A673 (cell line): ENCODE measurements at places on chromosomes 12 and 14. TPM values are rescaled to one million over a fixed set of nuclear protein-coding genes. Genes with fewer than 3 reads are reported as not detected.

The GPD1 gene
- 0.58 and 1.3 TPM in 2 replicates for total RNA-seq

The RPL36AL gene
- total RNA-seq = 188 and 202 TPM in 2 replicates

The CCDC197 gene
- not detected in 2 replicates for total RNA-seq

The SLCO1B1 gene
- not detected in 2 replicates for total RNA-seq

The BCL11B gene
- total RNA-seq = 80.6 and 81.3 TPM in 2 replicates

The PARPBP gene
- 37.8 and 43.0 TPM in 2 replicates for total RNA-seq

The ZC2HC1C gene
- total RNA-seq = 1.0 TPM in 2 replicates

The NINJ2 gene
- 0.42 TPM in 1 of 2 replicates, not detected in the other for total RNA-seq

The KLRG1 gene
- 1.2 and 1.9 TPM in 2 replicates for total RNA-seq

The ACOT4 gene
- 0.28 and 0.37 TPM in 2 replicates for total RNA-seq

The MYG1 gene
- total RNA-seq = 102 and 111 TPM in 2 replicates

The OR4M1 gene
- total RNA-seq = not detected in 2 replicates
